ENCODE measurements at places on chromosomes 11 and 22.

DNA sequence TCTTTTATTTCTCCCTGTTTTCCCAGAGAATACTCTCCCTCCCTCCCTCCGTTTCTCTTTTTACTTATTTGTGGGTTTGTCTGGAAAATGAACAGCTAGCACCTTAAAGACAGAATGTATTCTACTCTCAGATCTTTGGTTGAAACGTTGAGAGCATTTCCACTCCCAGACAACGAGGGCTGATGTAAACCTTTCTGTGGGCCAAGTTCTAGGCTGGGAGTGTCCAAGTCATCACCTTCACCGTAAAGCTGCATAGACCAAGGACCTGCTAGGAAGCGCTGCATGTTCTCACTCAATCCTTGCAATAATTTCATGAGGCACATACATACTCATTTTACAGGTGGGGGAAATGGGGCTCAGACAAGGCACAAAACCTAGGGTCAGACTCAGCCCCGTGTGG is 32.4 kb downstream of the MYH9 start:
- no peak for DNase-seq

- DNase-seq, result no peak
Observed at GRCh38 chr11:124753205-124753604, 1.1 kb upstream of the VSIG2 start.

DNA sequence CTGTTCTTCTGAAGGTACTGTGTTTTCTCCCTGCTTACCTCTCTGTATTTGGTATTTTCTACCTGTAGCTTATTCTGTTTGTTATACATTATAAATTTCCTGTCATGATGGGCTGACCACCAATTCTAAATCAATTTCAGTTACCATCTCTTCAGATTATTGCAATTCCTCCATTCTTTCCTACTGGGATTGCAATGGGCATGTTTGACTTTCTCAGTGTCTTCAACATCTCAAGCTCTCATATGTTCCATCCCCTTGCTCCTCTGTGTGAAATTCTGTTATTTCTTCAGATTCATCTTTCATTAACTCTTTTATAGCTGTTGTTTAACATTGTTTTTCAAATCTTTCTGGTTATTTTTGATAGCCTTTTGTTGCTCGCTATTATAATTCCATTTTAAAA is 15.5 kb upstream of the C22orf39 start:
- no peak for DNase-seq

- DNase-seq, result no peak
Observed at GRCh38 chr11:126205359-126205758, 6.1 kb downstream of the RPUSD4 start.

- peak; percentile 90 for DNase-seq
Observed at GRCh38 chr11:73376803-73377629, 817 bp downstream of the RELT start.

- DNase-seq, result no peak
Observed at GRCh38 chr11:132604431-132604830, 927.9 kb downstream of the OPCML start.

DNA sequence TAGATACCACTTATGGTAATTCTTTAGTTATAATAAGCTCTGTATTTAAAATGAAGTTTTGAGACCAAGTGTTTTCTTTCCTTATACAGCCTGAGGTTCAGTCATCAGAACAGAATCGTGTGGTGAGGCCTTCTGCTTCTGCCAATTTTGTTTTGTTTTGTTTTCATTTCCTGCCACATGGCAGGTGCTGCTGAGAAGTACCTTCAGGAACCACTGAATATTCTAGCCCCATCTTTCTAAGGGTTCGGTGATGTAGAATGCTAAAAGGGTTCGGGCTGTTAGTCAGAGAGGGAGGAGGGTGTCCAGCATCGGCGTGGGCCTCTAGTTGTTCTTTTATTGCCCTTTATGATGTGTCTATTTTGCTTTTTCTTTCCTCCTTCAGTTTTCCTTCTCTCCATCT is 25.8 kb downstream of the TNRC6B start:
- no peak for DNase-seq

DNA sequence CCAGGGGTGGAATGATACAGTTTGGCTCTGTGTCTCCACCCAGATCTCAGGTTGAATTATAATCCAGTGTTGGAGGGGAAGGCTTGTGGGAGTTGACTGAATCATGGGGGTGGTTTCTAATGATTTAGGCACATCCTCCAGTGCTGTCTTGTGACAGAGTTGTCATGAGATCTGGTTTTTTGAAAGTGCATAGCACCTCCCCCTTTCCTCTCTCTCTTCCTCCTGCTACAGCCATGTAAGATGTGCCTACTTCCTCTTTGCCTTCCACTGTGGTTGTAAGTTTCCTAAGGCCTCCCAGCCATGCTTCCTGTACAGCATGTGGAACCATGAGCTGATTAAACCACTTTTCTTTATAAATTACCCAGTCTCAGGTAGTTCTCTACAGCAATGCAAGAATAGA is 45.1 kb downstream of the THAP12 start:
- no peak for DNase-seq

DNA sequence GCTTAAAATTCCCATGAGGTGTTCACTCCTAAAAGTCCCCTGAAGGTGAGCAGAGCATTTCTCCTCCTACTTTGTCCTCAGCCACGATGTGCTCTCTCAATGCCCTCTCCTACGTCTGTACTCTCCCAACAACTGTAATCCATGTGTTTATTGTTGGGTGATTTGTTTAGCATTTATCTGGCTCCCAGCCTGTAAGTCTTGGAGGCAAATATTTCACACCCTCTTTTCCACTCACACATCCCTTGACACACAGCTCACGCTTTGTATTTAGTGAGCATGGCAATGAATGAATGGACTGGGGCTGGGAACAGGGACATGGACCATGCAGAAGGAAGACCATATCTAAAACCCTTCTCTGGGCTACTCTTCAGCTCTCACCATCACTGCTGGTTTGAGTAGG is 22.6 kb downstream of the HTR3A start:
- no peak for DNase-seq

DNA sequence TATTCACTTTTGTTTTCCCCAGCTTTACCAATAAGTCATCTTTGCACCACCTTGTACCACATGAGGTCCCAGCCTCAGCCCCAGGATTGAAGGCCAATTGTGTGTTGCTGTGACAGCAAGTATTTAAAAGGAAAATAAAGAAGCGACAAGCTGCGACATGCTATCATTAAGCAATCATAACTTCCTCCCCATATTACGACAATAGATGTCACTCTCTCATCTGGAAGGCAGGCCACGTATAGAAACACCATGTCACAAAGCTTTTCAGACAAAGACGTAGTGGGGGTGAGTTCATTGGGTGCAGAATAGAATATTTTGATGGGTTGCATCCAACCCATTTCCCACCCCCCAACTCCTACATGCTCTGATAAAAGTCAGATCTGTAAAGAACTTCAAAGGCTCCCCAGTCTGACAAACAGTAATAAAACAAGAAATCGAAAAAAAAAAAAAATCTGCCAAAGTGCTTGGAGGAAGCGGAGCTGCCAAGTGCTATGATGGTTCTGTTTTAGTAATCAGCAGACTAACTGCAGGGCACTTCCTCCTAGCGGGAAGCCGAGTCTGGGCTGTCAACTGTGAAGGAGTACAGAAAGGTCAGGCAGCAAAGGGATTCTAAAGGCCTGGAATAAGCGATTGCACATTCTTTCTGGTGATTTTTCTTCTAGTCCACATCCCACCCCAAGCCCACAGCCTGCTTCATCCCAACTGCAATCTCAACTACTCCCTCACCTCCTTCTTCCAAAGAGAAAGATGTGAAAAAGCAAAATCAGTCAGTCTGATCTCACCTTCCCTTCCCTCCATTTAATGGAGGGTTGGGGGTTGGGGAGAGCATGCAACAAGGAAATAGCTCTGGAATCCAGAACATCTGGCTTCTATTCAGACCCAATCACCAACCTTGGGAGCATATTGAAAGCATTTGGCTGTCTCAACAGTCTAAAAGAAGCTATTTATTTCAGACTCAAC is 131.4 kb upstream of the UBASH3B start:
- no peak for DNase-seq

- DNase-seq, result peak; percentile 66
Observed at GRCh38 chr11:126194121-126194543, 17.3 kb downstream of the RPUSD4 start.

DNA sequence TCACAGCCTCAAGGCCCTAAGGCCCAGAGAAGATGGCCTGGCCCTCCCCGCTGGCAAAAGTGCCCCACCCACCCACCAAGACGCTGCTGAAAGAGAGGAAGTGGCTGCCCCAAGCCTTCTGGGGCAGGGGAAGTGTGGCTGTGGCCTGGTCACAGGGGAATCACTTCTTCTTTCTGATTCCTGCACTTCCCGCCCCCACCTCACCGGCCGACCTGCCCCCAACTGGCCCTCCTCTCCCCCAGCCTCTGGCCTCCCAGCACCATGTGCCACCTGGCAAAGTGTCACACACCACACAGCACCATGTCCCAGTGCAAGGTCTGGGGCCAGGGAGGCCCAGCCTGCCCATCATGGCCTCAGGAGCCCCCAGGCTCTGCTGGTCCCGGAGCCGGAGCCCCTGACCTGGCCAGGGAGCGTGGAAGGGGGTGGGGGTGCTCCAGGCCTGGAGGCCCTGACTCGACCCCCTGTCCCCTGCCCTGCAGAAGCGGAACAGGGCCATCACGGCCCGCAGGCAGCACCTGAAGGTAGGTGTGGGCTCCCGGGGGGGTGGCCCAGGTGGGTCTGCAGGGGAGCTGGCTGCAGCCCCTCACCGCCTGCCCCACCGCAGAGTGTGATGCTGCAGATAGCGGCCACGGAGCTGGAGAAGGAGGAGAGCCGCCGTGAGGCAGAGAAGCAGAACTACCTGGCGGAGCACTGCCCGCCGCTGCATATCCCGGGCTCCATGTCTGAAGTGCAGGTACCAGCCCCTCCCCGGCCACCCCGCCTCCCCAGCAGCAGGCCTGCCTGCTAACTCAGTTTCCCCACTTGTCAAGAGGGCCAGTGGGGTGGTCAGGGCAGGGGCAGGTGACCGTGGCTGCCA is 1.4 kb downstream of the TNNI2 start:
- DNase-seq, result no peak

DNA sequence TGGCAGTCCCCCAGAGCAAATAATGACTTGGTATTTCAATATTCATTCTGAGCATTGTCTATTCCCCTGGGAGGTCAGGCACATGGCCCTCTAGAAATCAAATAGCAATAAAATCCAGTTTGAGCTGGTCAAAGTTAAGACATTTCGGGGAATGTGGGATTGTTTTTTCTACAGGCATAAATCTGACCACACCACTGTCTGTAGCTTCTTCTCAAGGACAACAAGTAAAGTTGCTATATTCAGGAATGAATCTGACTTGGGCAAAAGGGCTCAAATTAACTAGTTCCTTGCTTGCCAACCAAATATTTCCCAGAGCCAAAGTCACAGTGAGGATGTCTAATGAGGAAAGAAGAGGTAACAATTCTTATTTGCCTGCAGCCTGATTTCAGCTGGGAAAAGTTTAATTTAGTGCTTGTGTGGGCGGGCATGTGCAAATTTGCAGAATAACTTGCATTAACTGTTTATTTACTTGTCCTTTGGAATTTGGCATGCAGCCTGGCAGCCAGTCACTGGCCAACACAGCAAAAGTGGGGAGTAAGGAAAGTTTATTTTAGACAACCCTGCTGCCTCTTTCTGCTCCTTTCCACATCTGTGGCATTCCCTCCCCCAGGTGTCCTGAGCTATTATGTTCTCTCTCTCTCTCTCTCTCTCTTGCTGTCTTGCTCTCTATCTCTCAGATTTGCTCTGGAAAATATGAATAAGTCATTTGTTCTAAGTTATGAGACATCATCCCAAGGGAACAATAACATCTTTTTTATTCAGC is 51.2 kb upstream of the ARHGAP20 start:
- DNase-seq, result no peak

DNA sequence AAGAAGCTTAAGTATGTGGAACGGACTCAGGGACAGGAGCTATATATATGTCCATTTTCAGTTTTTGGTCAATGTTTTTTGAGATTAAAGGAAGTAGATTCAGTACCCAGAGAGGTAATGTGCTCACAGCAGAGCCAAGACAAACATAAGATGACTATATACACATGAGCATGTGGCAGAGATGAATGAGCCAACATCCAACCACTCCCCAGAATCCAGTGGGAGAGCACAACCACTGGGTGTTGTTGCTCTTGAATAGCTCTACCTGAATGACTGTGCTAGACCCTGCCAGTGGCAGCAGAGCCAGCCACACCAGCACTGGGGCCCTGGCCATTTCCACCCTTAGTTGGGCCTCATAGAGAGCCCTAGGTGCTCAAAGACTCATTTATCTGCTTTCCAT is 10.7 kb upstream of the SYTL2 start:
- DNase-seq, result no peak

Data from RWPE1 (cell line).